ENCODE measurements at places on chromosomes 5 and 9. TPM values are rescaled to one million over a fixed set of nuclear protein-coding genes. Genes with fewer than 3 reads are reported as not detected.

The UIMC1 gene
- 19.2 TPM for polyA plus RNA-seq

The ARID3C gene
- not detected for polyA plus RNA-seq

The CARTPT gene
- polyA plus RNA-seq, result not detected

- H3K36me3 ChIP-seq, result no peaks in the 10 kb centered on the region
- H3K27ac ChIP-seq, result no peak overlapping the region
- H3K4me1 ChIP-seq, result no peaks in the 10 kb centered on the region
- H3K4me3 ChIP-seq, result no peak overlapping the region
Observed at GRCh38 chr9:122777935-122778627, 10.7 kb upstream of the OR5C1 start.

GRCh38 chr5:100551183-100551582, 16.0 kb downstream of the FAM174A start:
- H3K4me1 ChIP-seq, result peaks cover 5% of the 10 kb centered on the region
- no peaks in the 10 kb centered on the region for H3K27me3 ChIP-seq
- DNase-seq, result no peak
- no peak overlapping the region for H3K27ac ChIP-seq
- H3K36me3 ChIP-seq, result no peaks in the 10 kb centered on the region
- H3K4me3 ChIP-seq, result no peak overlapping the region

DNA sequence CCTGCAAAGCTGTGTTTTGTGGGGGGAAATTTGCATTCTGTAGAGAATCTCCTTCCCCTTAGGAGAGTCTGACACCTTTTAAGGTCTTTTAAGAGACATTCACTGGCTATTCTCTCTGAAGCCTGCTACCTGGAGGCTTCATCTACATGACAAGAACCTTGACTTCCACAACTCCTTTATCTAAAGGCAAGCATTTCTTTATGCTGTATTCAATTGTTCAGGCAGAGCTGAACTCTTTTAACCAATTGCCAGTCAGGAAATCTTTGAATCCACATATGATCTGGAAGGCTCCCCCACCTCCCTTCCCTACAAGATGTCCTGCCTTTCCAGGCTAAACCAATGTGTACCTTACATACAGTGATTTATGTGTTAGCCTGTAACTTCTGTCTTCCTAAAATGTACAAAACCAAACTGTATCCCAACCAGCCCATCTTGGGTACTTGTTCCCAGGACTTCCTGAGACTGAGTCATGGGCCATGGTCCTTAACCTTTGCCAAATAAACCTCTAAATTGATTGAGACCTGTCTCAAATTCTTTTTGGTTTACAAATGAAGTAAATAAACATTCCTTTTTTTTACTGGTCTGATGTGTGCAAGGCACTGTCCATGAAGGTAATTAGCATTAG, 9.9 kb downstream of the C9orf85 start:
- H3K27me3 ChIP-seq, result no peaks in the 10 kb centered on the region
- H3K27ac ChIP-seq, result no peak overlapping the region
- H3K4me1 ChIP-seq, result no peaks in the 10 kb centered on the region
- DNase-seq, result no peak

DNA sequence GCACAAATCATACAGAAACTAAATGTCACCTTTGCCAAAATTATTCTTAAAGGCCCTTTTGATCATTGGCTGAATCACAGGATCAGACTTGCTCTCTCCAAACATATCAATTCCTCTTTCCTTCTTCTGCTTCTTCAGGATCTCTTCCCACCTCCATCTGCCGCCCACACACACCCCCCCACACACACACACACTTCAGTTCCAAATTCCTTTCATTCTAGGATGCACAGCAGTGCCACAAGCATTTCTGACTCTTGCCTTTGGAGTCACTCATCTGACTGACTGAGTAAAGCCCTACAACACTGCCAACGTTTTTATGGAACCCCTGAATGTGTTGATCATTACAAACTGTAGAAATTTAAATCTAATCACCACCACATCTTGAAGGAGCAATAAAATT, 22.9 kb downstream of the DNAH5 start:
- no peak for DNase-seq
- no peaks in the 10 kb centered on the region for H3K27me3 ChIP-seq
- H3K4me3 ChIP-seq, result no peak overlapping the region

DNA sequence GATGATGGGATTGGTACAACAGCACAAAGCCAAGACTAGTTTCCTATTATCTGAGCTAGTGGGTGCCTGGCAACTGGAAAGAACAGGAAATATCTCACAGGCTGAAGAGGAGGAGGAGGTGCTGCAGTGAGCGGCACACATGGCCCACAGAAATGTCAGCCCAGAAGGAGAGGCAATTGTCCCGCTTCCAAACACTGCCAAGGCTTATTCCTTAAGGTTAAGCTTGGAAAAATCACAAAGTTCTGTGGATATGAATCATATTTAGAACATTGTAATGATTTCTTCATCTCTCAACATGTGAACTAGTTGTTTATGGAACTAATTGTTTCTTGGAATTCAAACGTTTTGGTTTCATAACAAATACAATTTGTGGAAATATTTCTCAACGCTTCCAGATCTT, 1019.5 kb upstream of the SEMA6A start:
- H3K4me1 ChIP-seq, result no peaks in the 10 kb centered on the region
- DNase-seq, result no peak

DNA sequence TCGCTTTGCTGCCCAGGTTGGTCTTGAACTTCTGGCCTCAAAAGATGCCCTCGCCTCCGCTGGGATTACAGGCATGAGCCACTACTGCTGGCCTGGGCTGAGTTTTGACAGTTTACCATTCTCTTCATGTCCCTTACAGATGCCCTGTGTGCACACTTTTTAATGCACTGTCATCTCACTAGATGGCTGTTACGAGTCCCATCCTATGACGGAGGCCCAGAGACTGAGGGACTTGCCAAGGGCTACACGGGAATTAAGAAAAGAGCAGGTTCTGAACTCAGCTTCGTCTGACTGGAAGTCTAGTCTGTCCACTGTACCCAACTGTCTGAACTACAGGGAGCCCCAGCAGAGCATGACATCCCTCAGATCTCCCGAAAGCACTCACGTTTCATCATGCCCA, 63.9 kb downstream of the ARHGEF37 start:
- no peak overlapping the region for H3K27ac ChIP-seq
- H3K36me3 ChIP-seq, result no peaks in the 10 kb centered on the region
- no peak for DNase-seq
- no peaks in the 10 kb centered on the region for H3K4me1 ChIP-seq

DNA sequence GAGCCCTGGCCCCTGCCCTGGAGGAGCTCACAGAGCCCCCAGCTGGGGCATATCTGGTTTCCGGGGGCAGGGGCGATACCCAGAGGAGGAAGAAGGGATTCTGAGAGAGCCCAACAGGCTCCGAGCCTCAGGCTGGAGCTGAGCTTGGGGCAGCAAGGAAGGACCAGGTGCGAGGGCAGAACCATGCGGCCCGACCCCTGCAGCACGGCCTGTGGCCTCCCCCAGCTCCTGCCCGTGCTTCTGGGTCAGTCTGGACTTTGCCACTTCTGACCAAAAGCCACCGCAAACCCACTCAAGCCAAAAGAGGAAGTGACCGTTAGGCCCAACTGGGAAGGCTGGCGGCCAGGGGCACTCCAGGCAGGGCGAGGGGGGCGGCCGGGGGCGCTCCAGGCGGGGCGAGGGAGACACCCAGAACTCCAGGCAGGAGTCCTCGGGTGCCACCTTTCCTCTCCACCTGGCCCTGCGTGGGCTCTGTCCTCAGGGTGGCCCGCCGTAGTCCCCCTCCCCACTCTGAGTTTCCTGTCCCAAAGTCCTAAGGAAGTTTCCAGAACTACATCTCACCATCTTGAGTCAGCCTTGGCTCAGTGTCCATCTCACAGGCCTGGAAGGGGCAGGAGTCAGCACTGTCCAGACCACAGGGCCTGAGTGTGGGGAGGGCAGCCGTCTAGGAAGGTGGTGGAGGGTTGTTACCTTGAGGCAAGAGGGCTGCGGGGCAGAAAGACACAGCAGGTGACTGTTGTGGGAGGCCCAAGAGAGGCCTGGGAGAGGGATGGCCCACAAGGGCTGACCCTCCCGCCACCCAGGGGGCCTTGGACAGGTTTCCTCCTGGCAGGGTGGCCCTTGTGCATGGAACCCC, 946 bp upstream of the LTC4S start:
- no peak for DNase-seq
- no peak overlapping the region for H3K27ac ChIP-seq
- H3K4me1 ChIP-seq, result peaks cover 30% of the 10 kb centered on the region
- no peaks in the 10 kb centered on the region for H3K36me3 ChIP-seq
- H3K27me3 ChIP-seq, result no peaks in the 10 kb centered on the region

DNA sequence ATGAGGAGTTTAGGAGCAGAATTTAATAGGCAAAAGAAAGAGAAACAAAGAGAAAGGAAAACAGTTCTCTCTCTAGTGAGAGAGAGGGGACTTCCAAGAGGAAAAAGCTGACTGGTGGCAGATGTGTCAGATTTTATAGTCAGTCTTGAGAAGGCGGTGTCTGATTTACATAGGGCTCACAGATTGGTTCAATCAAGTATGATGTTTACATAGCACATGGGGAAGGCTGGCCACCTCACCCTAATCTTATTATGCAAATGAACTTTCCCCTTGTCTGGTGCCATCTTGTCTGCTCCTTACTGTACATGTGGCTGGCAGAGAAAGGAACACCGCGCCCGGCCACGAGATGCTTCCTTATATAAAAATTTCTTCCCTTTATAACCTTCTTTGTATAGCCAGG, 24.7 kb downstream of the UNC13B start:
- no peaks in the 10 kb centered on the region for H3K36me3 ChIP-seq
- no peak overlapping the region for H3K4me3 ChIP-seq
- no peak overlapping the region for H3K27ac ChIP-seq
- H3K4me1 ChIP-seq, result no peaks in the 10 kb centered on the region

GRCh38 chr5:135027266-135027696, 6.7 kb downstream of the PITX1 start:
- H3K4me1 ChIP-seq, result peaks cover 3% of the 10 kb centered on the region
- DNase-seq, result no peak
- no peaks in the 10 kb centered on the region for H3K36me3 ChIP-seq
- no peak overlapping the region for H3K4me3 ChIP-seq
- peaks cover 17% of the 10 kb centered on the region for H3K27me3 ChIP-seq

- DNase-seq, result no peak
- H3K27me3 ChIP-seq, result peaks cover 2% of the 10 kb centered on the region
- no peaks in the 10 kb centered on the region for H3K36me3 ChIP-seq
- H3K4me3 ChIP-seq, result no peak overlapping the region
Observed at GRCh38 chr5:127865273-127865672, 162.1 kb downstream of the CCDC192 start.
